ENCODE measurements at places on chromosomes 6 and 20.

GRCh38 chr6:3926150-3926482 lies 76.9 kb downstream of the FAM50B start:
- DNase-seq = no peak

DNA sequence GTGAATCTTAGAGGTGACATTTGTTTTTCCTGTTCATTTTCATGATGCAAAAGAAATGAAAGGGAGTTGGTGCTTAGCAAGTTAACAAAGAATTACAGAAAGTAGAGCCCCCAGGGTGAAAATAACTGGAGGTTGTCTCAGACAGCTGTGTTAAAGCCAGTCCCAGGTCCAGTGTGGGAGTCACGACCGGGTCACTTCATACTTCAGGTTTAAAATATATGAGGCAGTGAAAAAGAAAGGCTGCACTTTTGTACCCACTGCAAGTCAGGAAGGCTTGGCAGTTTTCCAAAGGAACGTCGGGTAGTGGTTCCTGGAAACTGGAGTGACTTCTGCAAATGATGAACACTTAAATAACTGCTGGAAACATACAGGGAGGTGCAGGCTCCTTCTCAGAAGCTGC lies 91.5 kb upstream of the THBS2 start:
- no peak for DNase-seq

DNA sequence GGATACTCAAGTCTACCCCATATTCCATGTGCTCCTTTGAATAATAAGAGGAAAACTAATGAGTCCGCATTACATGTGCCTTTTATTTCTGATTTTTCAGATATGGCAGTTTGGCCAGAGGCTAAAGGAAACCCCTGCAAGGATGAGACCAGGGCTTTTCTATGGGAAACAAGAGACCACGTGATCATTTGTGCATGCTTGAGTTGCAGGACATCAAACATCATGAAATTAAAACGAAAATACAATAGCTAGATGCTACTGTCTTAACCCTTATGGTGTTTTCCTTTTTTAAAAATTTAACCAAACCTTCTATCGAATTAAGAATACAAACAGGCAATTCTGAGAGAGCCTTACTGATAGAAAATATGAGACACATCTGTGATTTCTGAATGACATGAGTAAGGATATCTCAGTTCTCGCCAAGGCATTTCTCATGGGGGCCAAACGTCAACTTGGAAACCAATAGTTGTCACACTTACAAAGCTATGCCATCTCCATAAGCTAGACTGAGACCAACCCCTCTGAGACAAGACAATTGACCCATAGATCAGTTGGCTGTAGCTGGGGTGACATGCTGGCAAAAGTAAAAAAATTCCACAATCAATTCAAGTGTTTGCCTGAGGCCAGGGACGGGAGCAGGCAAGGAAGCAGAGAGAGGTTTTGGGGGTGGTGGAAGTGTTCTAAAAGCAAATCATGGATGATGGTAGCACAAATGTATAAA lies 52.8 kb downstream of the RIPOR2 start:
- DNase-seq = no peak

DNA sequence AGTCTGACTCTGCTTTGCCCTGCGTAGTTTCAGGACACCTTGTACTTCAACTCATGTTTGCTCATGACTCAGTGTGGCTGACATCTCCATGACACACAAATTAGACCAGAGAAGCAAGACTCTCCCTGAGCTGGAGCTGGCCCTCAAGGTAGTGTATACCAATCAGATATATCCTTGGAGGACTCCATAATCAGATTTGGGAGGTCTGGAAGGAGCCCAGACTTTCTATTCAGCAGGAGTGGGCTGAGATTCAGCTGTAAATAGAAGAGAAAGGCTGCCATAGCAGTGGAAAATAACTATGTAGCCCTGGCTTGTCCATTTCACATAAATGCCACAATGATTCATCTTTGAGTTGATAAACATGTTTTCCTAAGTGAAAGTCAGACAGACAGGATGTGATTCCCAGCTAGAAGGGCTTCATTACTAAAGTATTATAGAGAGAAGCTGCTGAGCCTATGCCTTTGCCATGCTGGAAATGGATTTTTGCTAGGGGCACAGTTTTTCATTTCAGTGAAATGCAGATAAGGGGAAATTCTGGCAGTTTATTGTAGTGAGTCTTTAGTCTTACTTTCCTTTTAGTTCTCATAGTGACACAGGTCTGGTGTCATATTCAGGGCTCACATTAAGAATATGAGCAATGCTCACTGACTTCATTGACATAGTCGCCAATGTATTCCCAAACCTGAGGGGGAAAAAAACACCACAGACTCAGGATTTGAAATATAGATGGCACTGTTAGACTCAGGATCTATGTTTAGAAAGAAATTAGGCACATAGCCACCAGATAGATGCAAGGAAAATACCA lies 95.3 kb downstream of the CLVS2 start:
- no peak for DNase-seq

GRCh38 chr6:134114918-134115714 lies 62.7 kb upstream of the SLC2A12 start:
- DNase-seq = no peak

DNA sequence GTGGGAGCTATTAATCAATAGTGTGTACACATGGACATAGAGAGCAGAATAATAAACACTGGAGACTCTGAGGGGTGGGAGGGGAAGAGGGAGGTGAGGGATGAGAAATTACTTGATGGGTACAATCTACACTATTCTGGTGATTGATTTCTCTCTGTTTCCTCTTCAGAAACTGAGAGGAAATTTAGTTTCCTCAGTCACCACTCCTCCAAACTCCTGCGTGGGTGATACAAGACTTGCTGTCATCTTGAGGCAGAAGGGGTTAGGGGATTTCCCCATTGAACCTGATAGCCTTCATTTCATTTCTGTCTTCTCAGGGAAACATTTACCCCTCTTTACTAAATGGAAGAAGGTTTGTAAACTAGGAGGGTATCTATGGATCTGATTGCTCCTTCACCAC lies 84.3 kb upstream of the ESR1 start:
- no peak for DNase-seq

- DNase-seq = no peak
Measured at GRCh38 chr6:29146179-29146578, 24.5 kb upstream of the OR2J2 start.

GRCh38 chr6:163706500-163707087 lies 292.1 kb downstream of the QKI start:
- no peak for DNase-seq

DNA sequence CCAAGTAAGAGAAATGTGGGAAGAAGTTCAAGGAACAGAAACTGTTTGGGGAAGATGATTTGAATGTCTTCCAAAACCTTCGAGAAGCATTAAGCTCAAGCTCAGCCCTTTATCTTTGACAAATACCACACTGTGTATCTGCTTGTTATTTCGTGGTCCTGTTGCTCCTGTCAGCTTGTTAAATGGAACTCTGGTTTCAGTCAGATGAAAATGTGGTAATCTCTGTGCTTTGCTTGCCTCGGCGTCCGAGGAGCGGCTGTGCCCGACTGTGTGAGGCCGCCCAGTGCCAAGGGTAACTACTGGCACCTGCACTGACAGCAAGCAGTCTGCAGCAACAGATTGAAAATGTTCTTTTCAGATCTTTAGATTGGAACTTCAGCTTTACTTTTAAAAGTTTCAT lies 577.9 kb upstream of the FLRT3 start:
- DNase-seq = no peak

- no peak for DNase-seq
Measured at GRCh38 chr20:62068997-62069396, 3.3 kb upstream of the TAF4 start.

- no peak for DNase-seq
Measured at GRCh38 chr20:33684533-33685327, 1.5 kb downstream of the E2F1 start.

DNA sequence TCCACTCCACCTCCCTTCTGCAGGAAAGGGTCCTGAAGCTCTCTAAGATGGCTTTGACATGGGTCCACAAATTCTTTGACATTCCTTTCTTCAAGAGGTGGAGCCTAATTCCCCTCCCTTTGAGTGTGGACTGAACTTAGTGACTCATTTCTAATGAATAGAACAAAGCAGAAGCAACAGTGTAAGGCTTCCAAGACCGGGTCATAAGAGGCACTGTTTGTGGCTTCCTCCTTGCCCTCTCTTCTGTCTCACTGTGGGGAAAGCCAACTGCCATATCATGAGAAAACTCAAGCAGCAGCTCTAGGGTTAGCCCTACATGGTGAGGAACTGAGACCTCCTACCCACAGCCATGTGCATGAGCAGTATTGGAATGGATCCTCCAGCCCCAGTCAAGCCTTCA lies 5.9 kb upstream of the CDK5RAP1 start:
- DNase-seq = no peak

DNA sequence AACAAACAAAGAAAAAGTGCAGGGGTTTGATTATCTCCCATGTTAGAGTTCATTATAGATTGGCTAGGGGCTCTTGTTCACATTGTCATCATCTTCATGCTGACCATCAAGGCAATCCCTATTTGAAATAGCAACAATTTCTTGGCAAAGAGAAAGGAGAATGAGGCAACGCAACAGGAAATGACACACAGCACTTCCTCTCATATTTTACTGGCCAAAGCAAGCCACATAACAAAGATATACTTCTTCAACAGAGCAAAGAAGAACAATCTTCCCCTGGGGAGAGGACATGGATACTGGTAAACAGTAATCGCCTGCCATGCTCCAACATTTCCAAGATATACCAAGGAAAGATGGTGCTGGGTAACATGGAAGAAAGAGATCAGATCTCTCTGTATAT lies 29.8 kb downstream of the EPM2A start:
- no peak for DNase-seq

DNA sequence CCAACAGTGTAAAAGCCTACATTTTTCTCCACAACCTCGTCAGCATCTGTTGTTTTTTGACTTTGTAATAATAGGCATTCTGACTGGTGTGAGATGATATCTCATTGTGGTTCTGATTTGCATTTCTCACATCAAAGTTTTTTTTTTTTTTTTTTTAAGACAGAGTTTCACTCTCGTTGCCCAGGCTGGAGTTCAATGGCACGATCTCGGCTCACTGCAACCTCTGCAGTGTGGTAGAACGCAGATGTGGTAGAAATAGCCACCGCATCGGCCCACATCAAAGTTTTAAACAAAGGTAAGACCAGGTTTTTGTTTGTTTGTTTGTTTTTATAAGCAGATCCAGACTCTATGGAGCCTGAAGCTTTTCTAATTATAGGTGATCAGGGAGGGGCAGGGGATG lies 12.7 kb upstream of the PPP1R3G start:
- no peak for DNase-seq

DNA sequence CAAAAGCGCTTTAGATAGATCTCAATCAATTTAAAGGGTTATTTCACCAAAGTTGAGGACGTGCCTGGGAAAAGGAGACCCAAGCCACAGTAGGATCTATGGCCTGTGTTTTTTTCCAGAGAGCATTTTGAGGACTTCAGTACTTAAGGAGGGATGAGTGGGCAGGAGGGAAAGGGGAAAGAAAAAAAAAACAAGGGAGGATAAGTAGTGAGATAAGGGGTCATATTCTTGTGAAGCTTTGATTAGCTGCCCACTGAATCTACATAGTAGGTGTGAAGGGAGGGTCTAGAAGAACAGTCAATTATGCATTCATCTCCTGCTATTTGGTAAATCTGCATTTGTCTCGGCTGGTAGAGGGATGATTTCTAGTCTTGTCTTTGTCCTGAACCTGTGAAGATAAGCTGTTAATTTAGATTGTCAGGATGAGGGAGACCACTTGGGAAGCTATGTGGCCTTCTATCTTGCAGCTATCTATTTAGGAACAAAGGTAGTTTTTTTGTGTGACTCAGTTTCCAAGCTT lies 48.4 kb downstream of the CLVS2 start:
- no peak for DNase-seq

DNA sequence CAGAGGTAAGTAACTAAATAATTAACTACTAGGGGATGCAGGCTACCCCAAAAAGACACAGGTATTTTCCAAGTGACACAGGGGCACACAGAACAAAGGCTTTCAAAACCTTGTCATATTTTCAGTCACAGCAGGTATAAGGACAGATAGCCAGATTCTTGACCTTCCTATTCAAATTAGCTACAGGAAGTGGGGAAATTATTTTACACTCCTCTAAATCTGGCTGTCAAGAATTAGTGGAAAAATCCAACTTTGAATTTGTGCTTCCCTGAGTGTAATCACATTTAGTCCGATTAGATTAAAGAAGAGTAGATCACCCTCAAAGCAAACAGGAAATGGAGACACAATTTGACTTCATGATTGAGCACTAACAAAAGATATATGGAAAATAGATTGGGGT lies 60.6 kb downstream of the SYNE1 start:
- DNase-seq = no peak

DNA sequence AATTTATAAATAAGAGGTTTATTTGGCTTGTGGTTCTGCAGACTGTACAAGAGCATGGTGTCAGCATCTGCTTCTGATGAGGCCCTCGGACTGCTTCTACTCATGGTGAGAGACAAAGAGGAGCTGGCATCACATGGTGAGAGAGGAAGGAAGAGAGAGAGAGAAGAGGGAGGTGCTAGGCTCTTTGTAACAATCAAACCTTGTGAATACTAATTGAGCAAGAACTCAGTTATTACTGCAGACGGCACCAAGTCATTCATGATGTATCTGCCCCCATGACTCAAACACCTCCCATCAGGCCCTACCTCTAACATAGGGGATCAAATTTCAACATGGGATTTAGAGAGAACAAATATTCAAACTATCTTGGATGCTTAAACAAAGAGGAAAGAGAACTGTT lies 6.3 kb upstream of the SIRPG start:
- DNase-seq = no peak

DNA sequence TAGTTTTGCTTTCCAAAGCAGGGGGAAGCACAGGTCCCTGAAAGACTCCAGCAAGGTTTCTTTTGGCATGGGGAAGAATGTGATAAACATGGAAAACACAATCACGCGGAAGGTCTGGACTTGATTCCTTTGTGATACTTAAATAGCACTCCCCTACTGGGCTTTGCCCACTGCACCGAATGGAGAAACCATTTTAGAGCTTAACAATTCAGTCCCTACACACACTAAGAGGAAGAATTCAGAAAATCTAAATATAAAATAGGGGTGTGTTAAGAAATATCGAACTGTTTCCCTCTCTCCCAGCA lies 71.4 kb upstream of the NHSL1 start:
- DNase-seq = no peak

GRCh38 chr20:13701486-13701885 lies 62.8 kb upstream of the TASP1 start:
- DNase-seq = no peak

DNA sequence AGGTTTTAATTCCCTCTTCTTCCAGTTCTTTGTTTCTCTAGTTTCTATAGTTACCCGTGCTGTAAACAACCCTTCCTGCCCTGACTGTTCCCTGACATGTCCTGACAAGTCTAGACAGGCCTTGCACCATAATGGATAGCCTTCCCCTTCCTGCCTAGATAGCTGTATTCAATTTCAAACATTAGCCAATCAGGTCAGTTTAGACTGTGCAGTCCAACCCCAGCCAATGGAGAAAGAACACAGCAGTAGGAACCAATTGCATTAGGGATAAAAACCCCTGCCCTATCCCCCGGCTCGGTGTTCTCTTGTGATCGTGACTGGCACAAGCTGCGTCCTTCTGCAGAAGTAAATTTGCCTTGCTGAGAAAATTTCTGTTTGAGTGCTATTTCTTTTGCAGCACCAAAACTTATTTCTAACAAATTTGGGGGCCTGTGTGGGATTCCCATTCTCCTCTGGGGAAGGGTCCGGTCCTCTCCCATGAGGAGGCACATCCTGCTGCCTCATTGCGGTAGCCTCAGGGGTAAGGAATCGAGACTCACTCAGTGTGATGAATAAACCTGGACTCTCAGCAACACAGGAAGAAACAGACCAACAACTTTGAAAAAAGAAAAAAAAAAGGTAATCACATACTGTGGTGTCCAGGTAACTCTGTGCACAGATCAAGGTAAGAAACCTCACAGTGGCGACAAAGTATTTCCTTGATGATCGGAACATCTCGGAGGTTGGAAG lies 248.7 kb upstream of the ECI2 start:
- DNase-seq = no peak

- DNase-seq = no peak
Measured at GRCh38 chr6:31239854-31240253, 32.0 kb downstream of the HLA-C start.
